ENCODE measurements at places on chromosomes 1 and 21.

- peak; percentile 18 for DNase-seq
Observed at GRCh38 chr1:17569200-17570139, 30.0 kb downstream of the ARHGEF10L start.

DNA sequence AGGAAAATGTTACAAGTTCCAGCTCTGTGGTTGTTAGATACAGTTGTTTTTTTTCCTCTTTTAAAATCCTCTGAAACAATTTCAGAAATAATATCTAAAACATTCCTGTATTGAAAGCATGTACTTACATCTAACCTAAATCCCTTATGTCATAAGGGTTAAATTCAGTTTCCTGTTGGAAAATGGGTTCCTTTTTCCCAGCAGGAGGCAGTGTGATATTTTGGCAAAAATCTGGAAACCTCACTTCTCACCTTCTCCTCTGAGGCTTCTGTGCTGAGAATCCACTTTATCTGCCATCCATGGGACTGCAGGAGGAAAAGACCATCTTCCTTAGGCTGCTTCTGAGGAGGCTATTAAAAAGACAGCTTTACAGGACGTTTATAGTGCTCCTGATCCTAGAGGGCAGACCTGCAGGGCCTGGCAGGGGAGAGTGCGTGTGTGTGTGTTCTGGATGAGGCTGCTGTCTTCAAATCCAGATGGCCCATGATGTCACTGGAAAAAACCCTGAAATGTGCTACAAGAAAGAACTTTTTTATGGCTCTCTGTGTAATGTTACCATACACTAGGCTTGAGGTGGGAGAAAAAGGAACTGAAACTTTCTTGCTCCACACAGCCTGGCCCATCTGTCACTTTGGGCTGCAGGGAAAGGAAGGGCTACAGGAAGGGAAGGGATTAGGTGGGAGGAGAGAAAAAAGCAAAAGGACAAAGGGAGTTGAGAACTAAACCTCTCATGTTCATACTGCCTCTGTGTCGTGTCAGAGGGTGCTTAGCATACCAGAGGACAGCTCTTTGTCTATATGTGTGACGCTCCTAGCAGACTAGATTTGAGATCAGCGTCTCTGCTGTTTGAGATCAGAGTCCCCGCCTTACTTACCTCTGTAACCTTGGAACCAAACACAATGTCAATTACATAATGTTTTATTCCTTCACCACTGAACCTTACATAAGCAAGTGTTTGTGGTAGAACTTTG lies 379.2 kb upstream of the SPAG17 start:
- peak; percentile 35 for DNase-seq

- no peak for DNase-seq
Observed at GRCh38 chr1:53107570-53108322, 34.7 kb downstream of the SLC1A7 start.

GRCh38 chr1:110494522-110495406 lies 24.2 kb downstream of the KCNA10 start:
- DNase-seq, result no peak

DNA sequence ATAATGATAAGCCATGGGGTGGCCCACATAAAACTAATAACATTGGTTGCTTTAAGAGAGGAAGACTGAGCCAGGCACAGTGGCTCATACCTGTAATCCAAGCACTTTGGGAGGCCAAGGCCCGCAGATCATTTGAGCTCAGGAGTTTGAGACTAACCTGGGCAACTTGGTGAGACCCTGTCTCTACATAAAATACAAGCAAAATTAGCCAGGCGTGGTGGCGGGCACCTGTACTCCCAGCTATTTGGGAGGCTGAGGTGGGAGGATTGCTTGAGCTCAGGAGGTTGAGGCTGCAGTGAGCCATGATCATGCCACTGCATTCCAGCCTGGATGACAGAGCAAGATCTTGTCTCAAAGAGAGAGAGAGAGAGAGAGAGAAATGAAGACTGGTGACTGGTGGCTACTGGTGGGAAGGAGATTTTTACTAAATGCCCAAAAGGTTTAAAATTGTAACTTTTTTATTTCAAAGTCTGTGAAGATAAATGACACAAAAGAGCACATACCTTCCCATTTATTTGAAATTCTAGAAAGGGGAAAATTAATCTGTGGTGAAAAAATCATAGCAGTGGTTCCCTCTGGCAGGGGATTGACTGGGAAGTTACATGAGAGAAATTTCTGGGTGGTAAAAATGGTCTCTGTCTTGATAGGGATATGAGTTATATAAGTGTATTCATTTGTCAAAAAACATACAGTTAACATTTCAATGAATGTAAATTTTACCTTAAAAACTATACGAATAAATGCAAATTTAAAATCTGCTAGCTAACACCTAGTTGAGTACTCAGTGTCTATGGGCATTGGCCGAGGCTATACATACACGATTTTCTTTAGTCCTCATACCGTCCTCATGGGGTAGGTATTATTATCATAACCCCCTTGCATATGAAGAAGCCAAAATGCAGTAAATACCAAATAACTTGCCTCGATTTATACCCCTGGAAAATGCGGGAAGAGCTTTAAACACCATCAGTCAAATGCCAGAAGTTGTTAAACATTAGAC lies 2.2 kb upstream of the NBPF1 start:
- DNase-seq, result no peak

DNA sequence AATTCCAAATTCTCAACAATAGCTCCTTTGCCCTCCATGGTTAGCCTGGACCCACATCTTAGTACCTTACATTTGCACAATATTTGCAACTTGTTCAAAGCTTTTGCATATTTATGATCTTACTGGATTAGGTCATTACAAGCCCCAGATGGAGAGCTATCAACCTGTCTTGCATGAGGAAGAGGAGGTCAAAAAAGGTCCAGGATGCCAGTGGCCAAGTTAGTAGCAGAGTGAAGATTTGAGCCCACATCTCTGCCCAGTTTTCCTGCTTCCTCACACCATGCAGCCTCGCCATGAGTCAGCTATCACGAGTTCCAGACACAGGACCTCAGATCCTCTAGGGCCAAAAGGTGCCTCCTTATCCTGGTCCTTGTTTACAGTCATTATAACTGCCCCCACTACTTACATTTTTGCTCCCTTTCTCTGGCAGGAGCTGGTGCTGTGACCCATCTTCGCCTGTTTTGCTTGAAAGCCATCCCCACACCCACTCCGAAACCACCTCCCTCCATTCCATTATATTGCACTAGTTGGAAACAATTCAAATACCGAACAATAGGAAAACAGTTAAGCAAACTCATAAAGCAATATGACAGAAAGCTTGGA lies 5.0 kb upstream of the AHCYL1 start:
- DNase-seq, result no peak

DNA sequence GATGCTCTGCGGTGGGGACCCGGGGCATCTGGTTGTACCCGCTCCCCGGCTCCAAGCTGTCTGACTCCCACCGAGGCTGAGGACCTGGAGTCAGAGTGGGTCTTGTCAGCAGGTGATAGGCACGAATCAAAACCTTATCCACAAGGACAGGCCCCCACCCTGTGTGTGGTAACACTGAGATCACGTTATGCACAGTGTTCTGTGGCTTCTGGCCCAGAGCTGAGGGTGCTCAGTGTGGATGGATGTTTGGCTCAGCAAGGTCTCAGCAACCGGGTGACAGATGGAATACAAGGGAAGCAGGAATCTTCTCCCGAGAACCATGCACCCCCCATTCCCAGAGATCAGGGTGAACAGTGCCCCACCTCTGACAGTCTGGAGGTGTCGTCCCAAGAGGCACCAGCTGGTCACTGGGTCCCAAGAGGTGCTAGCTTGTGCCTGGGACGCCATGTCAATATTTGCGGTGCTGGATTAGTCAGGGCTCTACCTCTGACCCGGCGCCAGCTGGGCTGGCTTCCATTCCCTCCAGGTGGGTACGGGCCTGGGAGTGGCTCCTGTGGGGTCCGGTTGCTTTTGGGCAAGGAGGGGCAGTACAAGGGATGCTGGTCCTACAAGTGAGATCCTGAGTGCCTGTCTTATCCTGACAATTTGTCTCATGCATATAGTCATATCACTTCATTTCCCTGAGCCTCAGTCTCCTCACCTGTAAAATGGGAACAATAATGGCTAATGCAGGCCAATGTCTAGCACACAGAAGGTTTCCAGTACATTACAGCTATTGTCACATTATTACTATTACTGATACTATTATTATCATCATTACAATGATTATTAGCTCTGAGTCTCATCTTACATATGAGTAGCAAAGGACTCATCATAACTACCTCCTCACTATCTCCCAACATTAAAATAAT lies 957 bp downstream of the CAPN9 start:
- no peak for DNase-seq

Measured in Kasumi-1 (cell line).